Activated naive CD4-positive, alpha-beta T cell (primary cell): ENCODE measurements at places on chromosomes 1 and 21.

GRCh38 chr1:242692988-242693387 lies 168.5 kb upstream of the PLD5 start:
- no peak for DNase-seq

DNA sequence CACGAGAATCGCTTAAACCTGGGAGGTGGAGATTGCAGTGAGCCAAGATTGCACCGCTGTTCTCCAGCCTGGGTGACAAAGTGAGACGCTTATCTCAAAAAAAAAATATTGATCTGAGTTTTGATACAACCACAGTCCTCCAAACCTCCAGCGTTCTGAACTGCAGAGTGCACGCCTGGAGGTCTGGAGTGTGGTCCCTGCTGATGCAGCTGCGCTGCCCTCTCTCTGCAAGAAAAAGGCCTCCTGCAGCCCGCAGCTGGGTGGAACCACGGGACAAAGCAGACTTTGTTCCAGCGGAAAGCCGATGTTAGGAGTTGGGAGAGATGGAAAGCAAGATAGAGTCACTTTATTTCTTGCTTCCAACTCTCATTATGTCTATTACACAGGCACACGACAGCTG lies 144.9 kb upstream of the SOD1 start:
- DNase-seq = no peak

DNA sequence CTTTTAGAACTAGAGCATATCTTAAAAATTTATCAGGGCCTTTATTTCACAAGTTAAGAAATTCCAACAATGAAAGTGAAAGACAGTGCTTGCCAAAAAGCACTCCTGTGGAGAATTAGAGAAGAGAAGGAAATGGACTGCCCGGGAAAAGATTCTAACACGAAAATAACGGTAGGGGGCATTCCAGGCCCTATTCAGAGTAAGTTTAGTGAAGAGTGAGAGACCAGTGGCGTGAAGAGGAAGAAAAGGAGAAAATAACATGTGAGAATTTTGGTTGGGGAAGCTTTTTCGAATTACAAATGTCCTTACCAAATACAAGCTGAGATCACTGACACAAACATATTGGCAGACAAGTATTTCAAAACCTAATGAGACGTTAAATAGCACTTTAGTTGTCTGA lies 38.4 kb upstream of the RBM34 start:
- DNase-seq = no peak

- DNase-seq = no peak
Observed at GRCh38 chr1:237282208-237282783, 240.3 kb downstream of the RYR2 start.

- no peak for DNase-seq
Observed at GRCh38 chr1:212225871-212226302, 59.3 kb upstream of the PPP2R5A start.

- no peak for DNase-seq
Observed at GRCh38 chr1:152167835-152168534, 9.0 kb upstream of the RPTN start.

DNA sequence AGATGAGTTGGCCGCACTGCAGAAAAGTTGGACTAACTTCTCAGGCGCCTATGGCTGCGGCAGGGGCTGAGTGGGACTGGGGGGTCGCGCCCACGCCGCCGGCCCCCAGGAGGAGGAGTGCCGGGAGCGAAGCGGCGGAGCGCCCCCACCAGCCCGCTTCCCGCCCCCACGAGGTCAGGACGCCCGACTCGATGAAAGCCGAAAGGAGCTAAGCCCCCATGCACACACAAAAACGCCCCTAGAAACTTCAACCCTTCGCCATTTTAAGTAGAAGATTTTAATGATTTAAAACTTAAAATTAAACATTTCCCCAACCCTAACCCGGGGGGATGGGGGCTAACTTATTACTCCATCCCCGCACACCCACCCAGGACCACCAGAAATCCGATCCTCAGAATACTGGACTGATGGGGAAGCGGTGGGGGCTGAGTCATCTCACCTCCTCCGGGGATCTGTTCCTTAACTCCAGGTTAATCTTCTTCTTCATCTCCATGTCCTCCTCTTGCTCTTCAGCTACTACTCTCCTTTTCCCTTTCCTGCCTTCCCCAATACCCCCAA lies 539 bp downstream of the ANP32E start:
- DNase-seq = no peak

DNA sequence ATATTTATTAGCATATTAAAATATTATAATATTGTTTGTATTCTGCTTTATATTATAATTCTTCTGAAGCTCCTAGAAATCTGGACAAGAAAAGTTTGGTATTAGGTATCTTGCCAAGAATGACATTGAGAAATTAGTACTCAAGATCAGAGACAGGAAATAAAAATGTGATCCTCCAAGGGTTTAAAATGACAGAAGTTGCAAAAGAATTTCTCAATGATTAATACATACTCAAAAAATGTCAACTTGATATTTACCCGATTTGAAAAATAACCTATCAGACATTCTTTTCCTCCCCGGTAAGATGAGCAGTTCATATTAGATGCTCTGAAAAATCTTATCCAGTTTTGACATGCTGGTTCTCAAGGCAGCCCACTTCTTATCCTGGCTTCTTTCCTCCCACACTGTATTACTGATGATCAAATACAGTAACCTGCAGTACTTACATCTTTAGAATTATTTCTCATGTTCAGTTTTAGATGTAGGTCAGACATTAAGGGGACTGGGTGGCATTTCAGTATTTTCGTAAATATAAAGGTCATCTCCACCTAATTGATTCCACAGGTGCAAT lies 55.3 kb downstream of the CACHD1 start:
- no peak for DNase-seq

DNA sequence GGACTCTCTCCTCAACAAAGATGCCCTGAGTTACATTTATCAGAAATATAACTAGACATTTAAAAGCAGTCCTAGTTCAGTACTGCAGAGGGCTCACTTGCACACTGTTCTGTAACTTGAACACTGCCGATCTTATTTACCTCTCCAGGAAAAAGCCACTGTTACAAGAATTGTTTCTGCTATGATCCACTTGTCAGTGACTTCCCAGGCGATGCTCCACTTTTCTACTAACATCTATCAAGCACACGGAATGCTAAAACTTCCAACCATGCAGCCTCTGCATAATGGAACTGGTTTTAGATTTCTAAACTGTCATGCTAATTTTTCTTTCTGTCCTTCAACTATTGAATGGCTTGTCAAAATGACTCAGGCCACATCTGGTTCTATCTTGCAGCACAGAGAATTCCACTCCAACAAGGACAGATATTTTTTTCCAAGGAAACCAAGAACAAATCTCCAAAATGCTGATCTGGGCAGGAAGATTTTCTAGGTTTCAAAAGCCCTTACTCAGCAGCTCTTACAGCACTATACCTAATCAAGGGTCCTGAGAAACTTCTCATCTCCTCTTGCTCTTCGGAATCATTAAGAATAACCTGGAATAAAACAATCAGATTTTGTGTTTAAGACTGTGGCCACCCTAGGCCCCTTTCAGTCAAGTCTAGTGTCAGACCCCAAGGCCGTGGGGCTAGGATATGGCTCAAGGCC lies 9.9 kb downstream of the SEC16B start:
- DNase-seq = no peak

- DNase-seq = no peak
Observed at GRCh38 chr1:6263716-6264115, 2.8 kb upstream of the GPR153 start.

GRCh38 chr1:68157416-68157815 lies 74.9 kb downstream of the WLS start:
- DNase-seq = no peak

GRCh38 chr1:228180271-228180958 lies 14.8 kb downstream of the IBA57 start:
- no peak for DNase-seq

DNA sequence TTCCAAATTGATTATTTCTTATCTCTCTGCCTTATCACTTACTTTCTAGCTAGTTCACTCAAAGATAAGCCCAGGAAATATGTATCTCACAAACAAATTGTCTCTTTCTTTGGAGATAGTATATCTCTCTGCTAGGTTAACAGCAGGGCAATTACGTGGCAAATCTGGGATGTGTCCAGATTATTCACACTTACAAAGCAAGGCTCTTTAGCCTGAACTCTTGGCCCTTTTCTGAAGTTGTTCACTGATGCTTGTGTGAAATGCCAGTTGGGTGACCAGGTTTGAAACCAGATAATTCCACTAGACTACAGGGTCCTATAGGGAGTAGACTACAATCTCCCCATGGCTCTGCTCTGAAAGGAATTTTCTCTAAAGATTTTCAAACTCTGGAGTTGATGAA lies 30.8 kb upstream of the FAM78B start:
- no peak for DNase-seq

DNA sequence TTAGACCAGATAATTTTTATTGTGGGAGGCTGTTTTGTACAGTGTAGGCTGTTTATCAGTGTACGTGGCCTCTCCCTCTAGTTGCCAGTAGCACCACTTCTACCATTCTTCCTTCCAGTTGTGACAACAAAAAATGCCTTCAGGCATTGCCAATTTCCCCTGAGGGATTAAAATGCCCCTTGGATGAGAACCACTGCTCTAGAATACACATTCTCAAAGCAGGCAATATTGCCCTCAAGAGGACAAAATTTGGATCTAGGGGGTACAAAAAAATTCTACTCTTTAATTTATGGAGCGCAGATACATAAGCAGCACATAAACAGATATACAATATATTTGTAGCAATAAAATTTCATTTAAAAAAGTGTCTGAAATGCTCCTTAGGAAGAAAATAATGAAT lies 674.6 kb downstream of the PTPRC start:
- no peak for DNase-seq

DNA sequence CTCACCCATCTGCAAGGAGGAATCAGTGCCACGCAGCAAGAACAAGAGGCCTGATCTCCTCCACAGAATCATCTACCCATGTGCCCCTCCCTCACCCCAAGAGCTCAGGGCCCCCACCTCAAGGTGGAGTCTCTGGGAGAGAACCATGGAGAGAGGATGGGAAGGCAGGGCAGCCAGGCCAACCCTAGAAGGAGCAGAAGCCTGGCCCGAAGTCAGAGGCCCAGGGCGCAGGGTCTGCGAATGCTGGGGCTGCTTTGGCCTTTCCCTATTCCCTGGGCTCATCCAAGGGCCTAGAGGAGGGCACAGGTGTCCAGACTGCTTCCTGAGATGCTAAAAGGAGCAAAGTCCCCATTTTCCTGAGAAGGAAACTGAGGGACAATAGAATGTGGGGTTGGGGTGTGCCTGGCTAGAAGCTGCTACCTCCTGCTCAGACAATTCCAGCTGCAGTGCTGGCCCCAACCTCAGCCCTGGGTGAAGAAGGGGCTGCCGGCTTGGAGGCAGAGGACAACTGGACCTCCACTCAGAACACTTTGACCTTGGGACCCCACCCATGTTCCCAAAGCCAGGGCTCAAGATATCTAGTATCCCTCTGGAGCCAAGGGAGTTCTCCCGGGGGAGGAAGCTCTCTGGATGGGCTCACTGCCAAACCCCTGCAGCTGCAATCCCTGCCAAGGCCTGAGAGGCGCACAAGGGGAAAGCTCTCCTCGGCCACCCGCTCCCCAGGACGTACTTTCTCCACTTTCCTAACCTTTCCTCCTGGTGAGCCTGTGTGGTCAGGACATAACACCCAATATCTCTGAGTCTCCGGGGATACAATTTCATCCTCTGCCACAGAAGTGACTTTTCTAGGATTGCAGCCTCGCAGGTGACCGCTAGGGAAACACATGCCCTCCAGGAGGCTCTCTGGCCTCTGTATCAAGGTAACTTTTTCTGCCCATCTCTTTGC lies 16.6 kb upstream of the LEMD1 start:
- DNase-seq = no peak

DNA sequence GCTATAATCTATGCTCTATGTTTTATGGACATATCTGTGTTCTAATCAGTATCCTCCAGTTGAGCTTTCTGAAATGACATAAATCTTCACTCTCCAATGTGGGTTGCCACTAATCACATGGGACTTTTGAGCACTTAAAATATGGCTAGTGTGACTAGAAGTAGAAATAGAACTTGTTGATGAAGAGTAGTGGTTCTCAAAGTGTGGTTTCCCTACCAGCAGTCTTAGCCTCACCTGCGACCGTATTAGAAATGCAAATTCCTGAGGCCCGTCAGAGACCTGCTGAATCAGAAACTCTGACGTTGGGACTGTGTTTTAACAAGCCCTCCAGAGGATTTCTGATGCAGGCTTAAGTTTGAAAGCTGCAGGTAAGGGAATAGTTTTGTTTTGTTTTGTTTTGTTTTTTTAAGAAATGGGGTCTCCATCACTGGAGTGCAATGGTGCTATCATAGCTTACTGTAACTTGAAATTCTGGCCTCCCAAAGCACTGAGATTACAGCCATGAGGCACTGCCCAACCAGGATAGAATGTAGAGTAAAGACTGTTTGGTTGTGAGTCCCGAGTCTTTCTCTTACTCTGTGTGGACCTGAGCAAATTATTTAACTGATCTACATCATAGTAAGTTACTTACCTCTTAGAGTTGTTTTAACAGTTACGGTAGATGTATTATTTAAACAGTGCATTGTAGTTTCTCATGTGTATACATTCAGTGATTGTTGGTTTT lies 21.7 kb downstream of the GLRX2 start:
- DNase-seq = no peak

DNA sequence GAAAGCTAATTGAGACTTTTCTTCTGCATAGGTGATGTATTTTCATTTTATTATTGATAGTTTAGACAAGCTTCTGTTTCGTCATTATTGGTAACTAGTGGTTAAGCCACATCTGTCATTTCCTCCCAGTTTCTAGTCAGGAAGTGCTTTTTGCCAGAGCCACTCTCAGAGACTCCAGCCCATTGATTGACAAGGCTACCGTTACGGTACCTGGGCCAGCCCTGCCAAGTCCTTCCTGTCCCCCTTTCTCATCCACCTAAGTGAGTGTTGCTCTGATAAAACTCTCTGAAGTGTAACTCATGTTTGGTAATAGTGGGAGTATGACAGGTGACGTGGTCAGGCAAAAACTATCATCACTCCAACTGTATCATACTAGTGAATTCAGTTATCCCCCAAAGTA lies 29.6 kb upstream of the AGL start:
- no peak for DNase-seq

- no peak for DNase-seq
Observed at GRCh38 chr1:98668733-98669132, 7.2 kb downstream of the SNX7 start.

- no peak for DNase-seq
Observed at GRCh38 chr1:231642618-231643017, 16.0 kb downstream of the DISC1 start.

GRCh38 chr1:160143695-160144094 lies 7.7 kb upstream of the ATP1A4 start:
- no peak for DNase-seq
